ENCODE measurements at places on chromosomes 2 and 18.

DNA sequence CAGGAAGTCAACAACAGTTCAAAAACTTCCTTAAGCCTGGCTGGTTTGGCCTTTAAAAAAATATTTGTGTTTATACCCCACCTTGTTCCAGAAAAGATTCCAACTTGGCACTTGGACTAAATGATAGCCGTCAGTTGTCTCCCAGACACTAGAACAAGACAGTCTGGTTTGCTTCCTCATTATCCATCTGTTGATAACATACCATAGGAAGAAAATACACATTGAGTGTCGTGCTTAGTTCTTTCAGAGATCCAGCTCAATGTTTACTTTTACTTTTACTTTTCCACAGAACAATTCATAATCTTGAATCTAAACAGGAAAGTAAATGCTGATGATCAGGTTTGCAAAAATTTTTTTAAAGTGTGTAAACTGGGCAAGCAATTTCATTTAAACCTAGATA lies 2.4 kb upstream of the VPS54 start:
- no peak for DNase-seq

- DNase-seq, result no peak
These were observed 47.5 kb upstream of the TXNDC2 start for GRCh38 chr18:9838144-9838877.

DNA sequence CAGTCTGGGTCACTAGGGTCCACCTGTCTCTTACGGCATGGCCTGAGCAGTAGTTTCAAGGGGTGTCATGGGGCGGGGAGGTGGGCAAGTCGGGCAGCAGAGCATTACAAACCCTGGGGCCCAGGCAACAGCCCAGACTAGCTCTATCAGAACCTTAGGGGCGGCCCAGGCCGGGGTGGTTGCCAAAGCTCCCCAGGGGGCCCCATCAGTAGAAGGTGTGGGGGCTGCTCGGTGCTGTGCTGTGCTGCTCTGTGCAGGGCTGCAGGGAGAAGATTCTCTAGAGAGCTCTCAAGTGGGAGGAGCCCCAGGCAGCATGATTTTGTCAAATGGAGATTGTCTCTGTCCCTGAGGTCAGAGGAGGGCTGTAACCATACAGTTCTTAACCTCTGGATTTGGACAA lies 36.4 kb upstream of the SLC14A1 start:
- peak; percentile 69 for DNase-seq

DNA sequence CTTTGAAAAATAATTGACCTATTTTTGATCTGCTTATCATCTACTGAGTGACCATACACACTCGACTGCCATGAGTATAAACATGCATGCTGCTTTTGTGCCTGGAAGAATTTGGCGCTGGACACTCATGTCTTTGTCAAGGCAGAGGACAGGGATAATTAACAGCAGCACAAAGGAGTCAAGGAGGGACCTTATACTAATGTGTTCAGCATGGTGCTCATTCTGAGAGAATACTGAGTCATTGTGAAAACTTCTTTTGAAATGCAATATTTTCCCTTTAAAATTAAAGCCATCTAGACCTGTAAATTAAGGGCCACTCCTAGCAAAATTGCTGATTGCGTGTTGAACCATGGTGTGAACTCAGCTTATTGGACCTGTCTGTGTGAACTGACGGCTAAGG lies 116.3 kb downstream of the ZNF532 start:
- DNase-seq, result no peak

DNA sequence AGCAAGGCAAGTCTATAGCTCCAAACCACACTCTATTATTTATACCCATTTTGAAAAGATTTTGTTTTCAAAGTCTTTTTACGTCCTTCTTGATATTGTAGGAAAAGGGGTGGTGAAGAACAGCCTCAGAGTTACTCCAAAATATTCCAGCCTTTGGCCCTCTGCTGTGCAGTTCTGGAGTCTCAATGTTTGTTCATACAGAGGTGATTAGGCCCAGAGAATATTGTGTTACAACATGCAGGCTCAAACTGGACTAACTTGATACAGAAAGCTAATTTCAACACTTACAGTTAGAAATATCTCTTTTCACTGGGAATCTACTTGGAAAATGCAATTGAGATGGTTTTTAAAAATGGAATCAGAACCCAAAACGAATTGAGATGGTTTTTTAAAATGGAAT lies 40.4 kb upstream of the SLC25A52 start:
- no peak for DNase-seq

- no peak for DNase-seq
These were observed 30.4 kb downstream of the EPAS1 start for GRCh38 chr2:46327627-46328026.

- DNase-seq, result no peak
These were observed 57.3 kb upstream of the FAM117B start for GRCh38 chr2:202577250-202578183.

GRCh38 chr2:42575458-42576064 lies 7.1 kb downstream of the MTA3 start:
- DNase-seq, result no peak

Data from GF-D8 (cell line).